ENCODE measurements at places on chromosomes 2 and 18.

DNA sequence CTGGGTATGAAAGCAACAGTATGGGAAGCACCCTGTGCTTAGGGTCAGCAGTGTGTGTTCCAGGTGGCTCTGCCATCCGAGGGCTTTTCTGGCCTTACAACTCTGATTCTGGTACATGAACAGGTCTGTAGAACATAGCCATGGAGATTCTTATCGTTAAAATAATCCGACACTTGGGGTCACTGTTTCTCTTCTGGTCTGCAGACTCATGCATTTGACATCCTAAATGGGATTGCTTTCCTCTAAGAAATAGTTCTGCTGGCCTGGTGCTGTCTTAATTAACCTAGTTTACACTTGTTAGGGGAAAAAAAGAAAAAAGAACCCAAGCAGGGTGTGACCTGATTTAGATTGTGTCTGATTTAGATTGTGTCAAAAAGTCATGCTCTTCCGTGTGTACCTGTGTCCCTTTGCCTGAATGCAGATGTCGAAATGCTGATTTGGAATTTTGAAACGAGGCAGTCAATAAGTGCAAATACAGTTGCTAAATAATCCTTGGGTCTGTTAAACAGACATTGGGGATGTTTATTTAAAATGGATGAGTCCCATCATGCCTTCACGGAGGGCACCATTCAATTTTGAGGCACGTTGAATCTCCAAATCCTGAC, 59.6 kb downstream of the TRPM8 start:
- DNase-seq, result no peak

GRCh38 chr2:240932724-240933047, 26.6 kb downstream of the CROCC2 start:
- DNase-seq, result no peak

- no peak for DNase-seq
Observed at GRCh38 chr2:138279871-138280270, 221.7 kb upstream of the SPOPL start.

DNA sequence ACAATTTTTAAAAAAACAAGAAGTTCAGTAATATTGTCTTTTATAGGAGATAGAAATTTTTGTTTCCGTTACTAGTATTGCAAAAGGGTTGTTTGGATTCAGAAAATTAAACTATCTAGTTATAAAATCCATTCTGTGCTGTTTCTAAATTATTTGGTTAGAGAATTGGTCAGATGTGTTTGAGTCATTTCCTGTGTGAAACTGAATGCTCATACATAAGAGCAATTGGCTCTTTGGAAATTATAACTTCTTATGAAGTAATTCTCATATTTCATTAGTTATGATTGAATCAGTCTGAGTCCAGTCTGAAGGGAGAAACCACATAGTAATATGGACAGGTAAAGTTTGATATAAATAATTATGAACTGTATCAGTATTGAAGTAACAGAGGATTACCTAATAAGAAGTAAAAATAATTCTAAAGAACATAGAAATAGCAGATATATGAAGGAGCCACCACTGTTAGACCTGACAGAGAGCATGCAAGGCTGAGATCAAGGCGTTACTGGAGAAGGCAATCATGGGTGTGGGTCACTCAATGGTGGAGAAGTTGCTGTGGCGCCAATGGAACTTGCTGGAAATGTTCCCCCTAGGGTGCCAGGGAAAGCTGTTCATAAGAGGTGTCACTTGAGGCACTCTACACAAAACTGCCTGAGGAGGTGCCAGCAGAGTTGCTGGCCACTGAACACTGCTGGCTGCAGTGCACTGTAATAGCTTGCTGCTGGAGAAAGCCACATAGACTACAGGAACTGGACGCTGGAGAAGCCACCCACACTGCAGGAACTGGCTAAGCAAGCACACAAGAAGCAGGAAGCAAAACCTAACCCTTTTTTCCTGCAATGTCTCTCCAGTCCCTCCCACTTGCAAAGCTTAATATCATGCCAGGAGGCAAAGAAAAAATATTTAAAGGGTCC, 18.0 kb upstream of the FAP start:
- DNase-seq, result no peak

GRCh38 chr2:217989221-217989948, 13.4 kb downstream of the TNS1 start:
- no peak for DNase-seq

GRCh38 chr2:212015588-212015987, 523.0 kb downstream of the ERBB4 start:
- DNase-seq, result no peak

- DNase-seq, result no peak
Observed at GRCh38 chr18:35051641-35052377, 10.6 kb downstream of the MAPRE2 start.

GRCh38 chr2:191638079-191638801, 39.7 kb upstream of the NABP1 start:
- no peak for DNase-seq

GRCh38 chr2:158735822-158736580, 59.1 kb upstream of the DAPL1 start:
- no peak for DNase-seq

- no peak for DNase-seq
Observed at GRCh38 chr2:208579678-208580077, 173.1 kb downstream of the PTH2R start.

DNA sequence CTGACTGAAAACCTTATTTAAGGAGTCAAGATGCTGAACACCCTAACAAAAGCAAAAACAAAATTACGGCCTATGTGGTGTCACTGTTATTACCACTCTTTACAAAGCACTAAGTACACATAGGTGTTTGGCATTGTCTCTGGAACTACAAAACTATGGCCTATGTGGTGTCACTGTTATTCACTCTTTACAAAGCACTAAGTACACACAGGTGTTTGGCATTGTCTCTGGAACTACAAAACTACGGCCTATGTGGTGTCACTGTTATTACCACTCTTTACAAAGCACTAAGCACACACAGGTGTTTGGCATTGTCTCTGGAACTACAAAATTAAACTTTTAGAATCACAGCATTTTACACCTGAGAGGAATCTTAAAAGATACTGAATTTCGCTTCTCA, 47.4 kb downstream of the SLC35F5 start:
- no peak for DNase-seq

- no peak for DNase-seq
Observed at GRCh38 chr18:78191276-78191675, 788.3 kb upstream of the SALL3 start.

DNA sequence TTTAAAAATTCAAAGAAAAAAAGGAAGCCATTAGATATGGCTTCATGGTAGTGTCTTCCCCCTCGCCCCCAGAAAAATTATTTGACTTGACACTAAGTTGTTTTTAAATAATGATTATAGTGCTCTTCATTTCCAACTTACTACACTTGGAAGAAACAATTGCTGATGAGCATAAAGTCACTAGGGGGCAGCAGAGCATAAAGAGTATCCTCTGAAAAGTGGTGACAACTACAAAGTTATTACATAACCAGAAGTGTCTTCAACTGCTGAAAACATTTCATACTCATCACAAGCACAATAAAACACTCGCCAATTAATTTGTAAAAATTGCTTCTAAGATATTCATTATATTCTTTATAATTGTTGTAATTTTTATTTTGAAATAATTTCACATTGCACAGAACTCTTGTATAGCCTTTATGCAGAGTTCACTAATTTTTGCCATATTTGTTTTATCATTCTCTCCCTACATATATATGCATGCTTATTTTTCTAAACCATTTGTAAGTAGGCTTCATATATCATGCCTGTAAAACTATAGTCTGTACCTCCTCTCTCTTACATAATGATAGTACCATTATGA, 54.9 kb downstream of the EXOC6B start:
- no peak for DNase-seq

GRCh38 chr2:213490087-213490486, 205.8 kb downstream of the SPAG16 start:
- no peak for DNase-seq

DNA sequence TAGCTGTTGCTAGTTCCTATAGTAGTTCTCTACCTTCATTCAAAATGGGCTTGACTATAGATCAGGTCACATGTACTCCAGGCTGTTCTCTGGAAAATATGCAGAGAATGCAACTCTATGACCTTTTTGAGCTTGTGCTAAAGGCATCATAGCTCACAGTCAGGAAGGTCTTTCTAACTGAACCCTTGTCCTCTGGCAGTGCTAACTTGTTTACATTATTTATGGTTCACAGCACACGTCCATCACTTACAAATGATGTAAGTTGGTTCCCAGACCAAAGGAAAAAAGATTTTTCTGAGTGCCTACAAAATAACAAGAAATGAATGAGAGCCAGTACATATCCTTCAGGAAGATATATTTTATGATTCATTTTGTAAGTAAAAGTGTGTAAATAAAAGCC, 236.1 kb downstream of the GCA start:
- no peak for DNase-seq

DNA sequence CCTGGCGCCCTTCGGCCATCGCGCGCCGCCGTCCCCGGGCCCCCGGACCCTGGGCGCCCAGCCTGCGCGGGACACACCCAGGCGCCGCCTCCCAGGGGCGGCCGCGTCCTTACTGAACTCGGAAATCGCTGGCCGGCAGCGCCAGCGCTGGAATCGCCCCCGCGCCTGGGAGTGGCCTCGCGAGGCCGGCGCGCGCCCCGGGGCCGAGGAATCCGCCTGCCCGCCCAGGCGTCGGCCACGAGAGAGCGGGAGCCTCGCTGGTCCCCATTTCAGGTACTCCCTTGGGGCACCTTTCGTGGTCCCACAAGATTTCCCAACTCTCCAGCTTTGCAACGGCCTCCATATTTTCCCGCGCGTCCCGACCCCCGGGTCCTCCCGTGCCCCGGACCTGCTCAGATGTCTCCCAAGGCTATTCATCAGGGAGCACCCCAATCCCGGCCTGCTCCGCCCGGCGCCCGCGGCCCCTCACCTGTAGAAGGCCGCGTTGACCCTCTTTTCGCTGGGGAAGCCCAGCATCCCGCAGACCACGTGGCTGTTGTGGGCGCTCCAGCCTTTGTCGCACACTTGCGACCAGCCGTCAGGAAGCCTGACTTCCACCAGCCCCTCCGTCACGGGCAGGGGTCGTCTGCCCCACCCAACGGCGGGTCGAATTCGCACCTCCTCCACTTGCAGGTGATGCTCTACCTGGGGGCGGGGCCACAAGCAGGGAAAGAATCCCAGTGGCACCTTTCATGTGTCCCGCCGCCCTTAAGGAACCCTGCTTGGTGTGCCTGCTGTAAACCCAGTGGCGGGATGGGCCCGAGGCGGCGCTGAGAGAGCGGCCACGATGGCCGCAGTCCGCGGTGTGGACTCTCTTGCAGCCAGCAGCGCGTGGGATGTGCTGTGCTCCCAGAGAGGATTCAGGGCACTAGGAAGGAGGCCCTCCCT, 4.6 kb downstream of the LOXL3 start:
- DNase-seq, result no peak

DNA sequence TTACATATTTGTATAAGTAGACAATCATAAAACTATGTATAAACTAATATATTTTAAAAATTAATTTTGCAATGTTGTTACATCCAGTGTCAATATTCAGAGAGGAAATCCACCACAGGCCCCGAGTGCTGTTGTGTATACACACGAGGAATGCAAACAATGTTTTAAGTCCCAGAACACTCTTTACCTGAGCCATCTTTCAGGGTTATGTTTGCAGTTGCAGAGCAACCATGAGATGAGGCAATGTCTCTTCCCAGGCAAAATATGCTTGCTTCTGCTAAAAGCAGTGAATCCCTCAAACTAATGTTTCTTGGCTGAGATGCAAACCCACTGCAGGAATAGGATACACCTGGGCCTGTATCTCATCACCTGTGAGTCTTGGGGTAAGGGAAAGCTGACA, 91.3 kb downstream of the ASXL2 start:
- DNase-seq, result no peak

GRCh38 chr2:239539776-239540100, 138.9 kb upstream of the HDAC4 start:
- no peak for DNase-seq

- no peak for DNase-seq
Observed at GRCh38 chr2:223155956-223156355, 104.0 kb downstream of the KCNE4 start.

GRCh38 chr18:56390626-56391025, 247.8 kb downstream of the TXNL1 start:
- DNase-seq, result no peak

DNA sequence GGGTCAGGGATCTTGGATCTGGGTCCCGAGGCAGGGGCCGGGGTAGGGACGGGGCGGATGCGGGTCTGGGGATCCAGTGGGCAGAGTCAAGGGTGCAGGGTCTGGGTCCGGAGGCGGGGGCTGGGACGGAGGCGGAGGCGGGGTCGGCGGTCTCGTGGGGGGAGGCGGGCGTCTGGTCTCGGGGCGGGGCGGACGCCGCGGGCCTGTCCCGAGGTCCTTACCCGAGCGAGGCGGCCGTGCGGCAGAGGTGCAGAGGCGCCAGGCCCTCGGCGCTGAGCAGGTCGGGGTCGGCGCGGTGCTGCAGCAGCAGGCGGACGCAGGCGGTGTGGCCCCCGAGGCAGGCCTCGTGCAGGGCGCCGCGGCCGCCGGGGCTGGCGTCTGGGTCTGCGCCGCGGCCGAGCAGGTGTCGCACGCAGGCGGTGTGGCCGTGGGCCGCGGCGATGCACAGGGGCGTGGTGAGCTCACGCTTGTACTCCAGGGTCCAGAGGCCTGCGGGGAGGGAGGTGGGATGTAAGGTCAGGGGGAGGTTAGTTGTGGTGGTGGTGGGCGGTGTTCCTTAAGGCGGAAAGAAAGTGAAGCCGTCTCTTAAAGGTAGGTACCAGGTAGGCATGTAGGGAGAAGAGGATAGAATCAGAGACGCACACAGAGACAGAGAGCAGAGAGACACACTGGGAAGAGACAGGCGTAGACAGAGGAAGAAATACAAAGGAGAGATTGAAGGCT, 26.6 kb downstream of the ASB18 start:
- no peak for DNase-seq

DNA sequence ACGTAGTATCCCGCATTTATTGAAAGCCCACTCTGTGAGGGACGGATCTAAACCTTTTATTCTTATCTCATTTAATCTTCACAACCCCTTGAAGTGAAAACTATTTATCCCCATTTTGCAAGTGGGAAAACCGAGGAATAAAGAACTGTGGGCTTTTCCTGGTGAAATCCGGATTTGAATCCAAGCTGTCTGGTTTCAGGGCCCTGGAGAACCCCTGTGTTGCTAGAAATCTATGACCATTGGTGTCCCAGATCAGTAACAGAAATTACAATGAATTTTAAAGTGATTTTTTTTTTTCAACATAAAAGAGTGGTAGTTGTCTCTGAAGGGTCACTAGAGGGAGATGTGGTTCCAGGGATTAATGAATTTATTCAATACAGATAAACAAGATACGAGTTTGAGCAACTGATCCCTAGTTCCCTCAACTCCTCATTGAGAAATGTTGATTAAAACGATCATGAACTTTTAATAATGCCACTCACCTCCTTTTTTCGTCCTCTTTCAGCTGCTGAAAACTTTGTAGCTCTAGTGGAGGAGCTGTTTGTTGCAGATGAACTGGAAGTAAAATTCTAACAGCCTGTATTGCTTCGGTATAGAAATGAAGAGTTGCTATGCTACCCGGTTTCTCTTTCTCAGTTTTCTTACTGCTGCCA, 940 bp downstream of the XRCC5 start:
- no peak for DNase-seq
